Fibroblast of the aortic adventitia (primary cell): ENCODE measurements at places on chromosomes 5 and 9.
A peak's percentile ranks its signal among the peaks of the same experiment; 100 is the strongest.

DNA sequence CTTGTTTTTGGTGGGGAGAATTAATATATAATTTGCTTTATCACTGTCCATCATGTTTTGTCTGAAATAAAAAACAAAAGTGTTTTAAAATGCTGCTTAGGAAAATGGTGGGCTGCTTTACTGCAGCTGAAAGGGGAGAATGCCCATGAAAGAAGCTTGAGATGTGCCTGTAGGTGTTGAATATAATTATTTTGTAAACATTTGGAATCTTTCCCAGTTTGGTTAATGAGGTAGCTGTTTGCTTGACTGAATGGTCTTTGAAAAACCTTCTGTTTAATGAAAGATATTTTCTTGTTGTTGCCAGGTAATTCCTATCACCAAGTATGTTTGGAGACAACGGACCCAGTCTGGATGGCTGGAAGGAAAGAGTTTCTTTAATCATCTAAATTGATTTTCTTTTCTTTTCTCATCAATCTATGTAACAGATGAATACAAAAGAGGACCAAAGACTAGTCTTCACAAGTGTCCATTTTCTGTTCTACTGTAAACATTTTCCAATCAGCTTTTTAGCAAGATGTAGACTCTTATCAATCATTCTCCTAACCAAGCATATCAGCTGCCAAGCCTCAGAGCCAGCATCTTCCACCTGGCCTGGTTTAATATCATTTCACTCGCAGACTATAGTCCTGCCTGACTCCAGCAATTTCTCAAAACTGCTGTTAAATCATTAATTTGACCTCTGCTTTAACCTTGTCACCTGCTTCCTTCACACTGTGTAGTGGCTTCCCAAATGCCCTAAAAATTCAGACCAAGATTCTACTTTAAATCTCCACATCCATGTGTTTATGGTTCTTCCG is 441.2 kb upstream of the CHD1 start:
- no peak for DNase-seq

DNA sequence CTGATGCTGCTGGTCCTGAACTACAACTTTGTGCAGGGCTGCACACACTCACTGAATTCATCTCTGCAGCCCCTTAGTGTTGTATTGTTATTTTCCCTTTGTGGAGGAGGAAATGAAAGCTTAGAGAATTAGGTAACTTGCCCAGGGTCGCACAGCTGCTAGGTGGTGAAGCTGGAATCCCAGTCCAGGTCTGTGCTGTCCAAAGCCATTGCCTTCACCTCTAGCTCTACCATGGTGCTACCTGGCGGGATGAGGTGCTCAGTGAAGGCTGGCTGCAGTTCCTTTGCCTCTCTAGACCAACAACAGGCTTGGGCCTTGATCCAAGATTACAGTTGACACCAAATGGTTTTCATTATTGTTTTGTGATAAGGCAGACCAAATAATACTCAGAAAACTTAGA is 177.8 kb upstream of the PITX1 start:
- DNase-seq: peak; percentile 59

DNA sequence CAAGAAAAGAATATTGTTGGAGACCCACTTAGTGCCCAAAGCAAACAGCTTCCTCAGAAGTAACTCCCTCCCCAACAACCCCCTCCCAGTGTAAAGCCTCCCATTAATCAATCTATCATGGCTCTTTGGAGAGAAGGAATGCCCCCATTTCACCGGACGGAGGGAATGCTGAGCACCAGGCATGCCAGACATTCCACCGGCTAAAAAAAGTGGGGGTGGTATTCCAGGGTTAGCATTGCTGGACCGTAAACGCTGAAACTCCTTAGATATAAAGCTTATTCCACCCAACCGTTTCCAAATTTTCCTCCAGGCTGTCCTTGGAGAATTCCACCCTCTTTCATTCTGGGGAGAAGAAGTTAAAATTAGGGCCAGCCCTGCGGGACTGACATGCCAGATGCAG is 363 bp upstream of the MAMDC2 start:
- DNase-seq: no peak

DNA sequence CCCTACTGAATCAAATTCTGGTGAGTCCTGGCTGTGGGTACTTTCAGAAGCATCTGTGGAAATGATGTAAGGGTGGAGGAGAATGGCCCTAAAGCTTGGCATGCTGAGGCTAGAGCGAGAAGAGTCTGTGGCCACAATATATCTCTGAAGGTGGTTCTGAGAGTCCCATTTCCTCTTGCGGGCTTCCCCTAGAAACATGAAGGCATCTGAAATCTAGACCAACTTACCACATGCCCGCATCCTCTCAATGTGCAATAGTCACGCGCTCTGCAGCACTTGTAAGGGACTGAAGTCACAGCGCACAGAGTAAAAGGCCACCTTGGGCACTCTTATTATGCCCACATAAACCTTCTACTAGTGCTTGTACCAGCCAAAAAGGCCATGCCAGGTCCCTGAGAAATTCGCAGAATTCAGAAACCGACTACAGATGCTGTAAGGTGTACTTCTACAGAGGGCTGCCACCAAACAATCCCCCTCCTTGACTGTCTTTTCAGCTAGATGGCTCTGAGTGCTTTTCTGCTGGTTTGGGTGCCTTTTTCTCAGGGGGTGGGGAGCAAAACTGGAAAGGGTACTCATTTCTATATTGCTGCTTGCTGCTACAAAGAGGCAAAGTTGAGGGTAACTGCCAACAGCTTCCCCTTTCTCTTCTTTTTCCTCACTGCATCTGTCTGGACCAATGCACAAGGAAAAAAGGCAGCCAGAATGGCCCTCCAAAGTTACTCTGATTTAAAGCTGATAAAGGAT is 107.3 kb downstream of the ZDHHC21 start:
- no peak for DNase-seq

DNA sequence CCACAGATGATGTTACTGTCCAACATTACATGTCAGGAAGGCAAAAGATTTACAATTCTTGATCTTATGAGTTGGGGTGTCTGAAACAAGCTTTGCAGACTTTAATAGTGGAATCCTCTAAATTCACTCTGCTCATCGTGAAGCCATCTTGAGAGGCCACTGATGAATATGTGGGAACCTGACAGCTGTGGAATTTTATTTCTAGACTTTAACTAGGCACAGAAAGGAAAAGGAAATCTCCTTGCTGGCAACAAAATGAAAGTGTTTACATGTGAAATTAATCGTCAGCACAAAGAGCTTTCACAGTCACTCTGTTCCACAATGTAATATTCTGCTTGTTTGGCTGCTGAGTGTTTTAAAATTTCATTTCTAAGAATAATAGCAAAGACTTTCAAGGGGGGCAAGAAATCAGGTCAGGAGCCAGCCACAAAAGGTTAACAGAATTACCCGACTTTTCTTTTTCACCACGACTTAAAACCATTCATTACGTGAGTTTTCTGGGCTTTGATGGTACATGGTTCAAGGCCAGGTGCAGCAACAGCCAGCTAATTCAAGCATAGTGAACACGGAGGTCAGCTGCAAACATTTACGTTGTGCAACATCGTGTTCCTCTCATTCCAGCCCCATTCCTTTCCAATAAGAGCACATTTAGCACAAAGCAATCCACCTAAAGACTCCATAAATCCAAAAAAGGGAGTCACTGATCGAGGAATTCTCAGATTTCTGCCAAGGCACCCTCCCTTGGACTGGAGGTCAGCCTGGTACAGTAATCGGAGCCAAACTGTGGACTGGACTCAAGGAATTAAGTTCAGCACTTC is 14.6 kb downstream of the NREP start:
- DNase-seq: peak; percentile 97

- no peak for DNase-seq
Observed at GRCh38 chr5:171610686-171611085, 174.9 kb upstream of the SMIM23 start.

DNA sequence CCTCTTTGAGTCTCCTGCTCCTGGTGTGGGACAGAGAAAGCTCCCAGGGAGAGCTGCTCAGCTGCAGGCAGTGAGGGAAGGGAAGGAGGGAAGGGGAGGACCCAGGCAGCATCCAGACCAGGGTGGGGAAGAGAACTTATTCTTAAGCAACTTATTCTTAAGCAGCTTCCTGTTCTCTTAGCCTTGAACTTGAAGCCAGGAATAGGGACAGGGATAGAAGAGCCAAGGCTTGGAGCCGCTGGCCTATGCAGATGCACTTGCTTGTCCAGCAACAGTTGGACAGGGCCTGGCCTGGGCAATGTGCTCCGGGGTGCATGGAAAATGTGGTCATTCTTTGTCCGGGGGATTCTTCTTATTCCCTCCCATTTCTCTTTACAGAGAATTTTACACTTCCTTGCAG is 31.4 kb upstream of the SPTLC1 start:
- peak; percentile 64 for DNase-seq

DNA sequence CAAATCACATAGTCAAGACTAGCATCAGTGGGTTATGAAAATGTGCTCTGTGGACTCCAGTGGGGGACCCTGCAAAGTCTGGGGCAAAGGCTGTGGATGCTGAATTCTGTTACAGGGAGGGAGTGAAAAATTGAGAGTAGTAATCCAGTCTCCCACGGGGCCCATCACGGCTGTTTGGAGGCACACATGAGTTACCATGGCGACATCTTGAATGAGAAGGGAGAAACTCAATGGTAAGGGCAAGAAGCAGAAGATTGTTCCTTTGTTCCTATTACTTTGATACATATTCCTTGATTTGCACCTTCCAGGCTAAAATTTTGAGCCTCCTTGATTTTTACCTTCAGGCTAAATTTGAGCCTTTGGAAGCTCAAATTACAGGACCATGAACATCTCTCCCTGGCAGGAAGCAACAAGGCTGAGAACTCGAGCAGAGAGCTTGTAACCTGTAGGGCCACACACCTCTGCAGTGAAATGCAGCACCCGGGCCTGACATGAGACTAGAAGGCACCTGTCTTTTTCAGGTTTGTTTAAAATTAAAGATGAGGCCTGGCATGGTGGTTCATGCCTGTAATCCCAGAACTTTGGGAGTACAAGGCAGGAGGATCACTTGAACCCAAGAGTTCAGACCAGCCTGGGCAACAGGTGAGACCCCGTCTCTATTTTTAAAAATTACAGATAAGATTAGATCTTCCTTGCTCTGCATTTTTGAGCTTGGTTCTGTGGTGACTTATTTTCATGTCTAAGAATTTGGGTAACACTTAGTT is 31.0 kb upstream of the ZFR start:
- DNase-seq: no peak

- no peak for DNase-seq
Observed at GRCh38 chr9:81191222-81191621, 498.1 kb downstream of the TLE1 start.

GRCh38 chr9:136187683-136188586 is 17.0 kb downstream of the LHX3 start:
- DNase-seq: no peak

DNA sequence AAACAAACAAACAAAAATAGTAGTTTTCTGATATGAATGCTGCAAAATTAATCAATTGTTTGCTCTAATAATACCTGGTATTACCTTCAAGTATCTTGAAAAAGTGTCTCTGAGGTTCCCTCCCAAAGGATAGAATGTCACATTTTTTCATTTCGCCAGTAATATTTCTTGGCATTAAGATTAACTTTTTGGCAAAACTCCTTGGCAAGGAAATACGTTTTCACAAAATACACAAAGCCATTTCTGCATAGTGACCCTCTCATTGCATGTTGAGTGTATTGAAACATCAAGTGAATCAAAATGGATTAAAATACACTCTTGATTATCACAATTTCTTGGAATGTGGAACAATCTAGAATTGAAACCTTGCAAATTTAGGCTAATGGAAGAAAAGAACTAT is 230.5 kb downstream of the ATPSCKMT start:
- peak; percentile 68 for DNase-seq

GRCh38 chr9:23343226-23343625 is 482.8 kb downstream of the ELAVL2 start:
- DNase-seq: no peak

- DNase-seq: no peak
Observed at GRCh38 chr5:135955525-135955924, 742 bp upstream of the LECT2 start.
